Stimulated activated CD4-positive, alpha-beta T cell treated with anti-CD3 and anti-CD28 coated beads, Interleukin-2, amount 100 ng/mL, for 24 hours (primary cell): ENCODE measurements at places on chromosomes 12 and 14.

DNA sequence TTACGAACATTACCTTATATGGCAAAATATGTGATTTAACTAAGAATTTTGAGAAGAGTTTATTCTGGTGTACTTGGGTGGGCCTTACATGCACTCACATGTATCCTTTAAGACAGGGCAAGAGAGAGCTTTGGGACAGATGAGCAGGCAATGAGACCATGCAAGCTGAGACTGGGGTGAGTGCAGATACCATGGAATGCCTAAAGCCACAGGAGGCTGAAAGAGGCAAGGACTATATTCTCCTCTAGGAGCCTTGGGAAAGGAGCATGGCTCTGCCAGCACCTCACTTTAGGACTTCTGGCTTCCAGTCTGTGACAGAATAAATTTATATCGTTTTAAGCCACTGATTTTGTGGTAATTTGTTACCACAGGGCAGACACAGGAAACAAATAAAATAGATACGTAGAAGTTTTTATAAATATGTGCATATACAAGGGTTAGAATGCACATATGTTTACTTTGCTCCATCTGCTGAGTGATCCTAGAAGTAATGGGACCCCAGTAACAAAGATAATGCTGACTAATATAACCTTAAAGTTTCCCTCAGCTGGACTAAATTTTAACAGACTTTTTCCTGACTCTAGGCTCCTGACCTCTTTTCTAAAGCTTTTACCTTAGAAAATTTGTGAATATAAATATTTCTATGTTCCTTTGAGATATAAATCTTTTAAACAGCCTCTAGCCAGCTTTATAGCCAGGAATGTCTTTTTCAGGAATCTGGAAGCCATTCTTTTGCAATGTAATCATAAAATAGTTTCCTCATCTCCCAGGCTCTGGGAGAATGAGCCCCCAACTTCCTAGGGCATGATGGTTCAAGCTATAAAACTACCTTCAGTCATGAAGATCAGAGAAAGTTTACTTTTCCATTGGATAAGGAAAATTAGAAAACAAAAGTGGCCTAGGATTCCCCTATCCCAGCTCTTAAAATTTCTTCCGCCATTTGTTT lies 216.8 kb downstream of the PPFIA2 start:
- no peak for DNase-seq

- DNase-seq, result no peak
Observed at GRCh38 chr14:77657280-77657679, 40.8 kb upstream of the SPTLC2 start.

GRCh38 chr12:71556448-71556847 lies 107.2 kb downstream of the ZFC3H1 start:
- no peak for DNase-seq

DNA sequence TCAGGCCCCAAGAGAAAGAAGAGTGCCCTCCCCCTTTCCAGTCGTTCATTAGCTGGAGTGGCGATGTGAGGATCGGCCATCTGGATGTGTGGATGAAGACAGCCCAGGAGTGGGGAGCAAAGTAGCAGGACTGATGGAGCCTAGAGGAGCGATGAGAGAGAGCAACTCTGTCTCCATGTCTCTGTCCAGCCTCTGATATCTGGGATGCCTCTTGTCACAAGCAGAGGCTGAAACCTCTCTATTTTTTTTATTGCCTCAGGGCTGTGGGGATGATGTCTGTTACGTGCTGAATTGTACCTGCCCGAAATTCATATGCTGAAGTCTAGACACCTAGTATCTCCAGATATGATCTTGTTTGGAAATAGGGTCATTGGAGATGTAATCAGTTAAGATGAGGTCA lies 2.7 kb downstream of the SERPINA11 start:
- no peak for DNase-seq

DNA sequence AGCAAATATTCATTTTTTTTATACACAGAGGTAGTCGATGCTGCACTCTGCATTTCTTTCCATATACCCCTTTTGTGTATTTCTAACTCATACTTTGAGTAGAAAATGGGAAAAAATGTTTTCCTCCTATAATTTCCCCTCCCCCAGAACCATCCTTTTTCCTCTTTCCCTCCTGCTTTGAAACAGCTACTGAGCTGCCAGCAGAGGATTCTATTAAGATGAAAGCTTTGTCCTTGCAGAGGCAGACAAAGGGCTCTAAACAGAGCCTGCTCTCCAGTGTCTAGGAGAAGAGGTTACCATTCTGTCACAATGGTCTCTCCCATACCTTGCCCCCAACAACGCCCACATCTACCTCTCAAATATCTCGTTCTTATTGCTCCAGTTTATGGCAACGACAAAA lies 74.6 kb upstream of the OSBPL8 start:
- no peak for DNase-seq
